ENCODE measurements at places on chromosomes 4 and X.
A peak's percentile ranks its signal among the peaks of the same experiment; 100 is the strongest.

- no peak for DNase-seq
Measured at GRCh38 chr4:5750052-5750945, 39.3 kb downstream of the EVC start.

DNA sequence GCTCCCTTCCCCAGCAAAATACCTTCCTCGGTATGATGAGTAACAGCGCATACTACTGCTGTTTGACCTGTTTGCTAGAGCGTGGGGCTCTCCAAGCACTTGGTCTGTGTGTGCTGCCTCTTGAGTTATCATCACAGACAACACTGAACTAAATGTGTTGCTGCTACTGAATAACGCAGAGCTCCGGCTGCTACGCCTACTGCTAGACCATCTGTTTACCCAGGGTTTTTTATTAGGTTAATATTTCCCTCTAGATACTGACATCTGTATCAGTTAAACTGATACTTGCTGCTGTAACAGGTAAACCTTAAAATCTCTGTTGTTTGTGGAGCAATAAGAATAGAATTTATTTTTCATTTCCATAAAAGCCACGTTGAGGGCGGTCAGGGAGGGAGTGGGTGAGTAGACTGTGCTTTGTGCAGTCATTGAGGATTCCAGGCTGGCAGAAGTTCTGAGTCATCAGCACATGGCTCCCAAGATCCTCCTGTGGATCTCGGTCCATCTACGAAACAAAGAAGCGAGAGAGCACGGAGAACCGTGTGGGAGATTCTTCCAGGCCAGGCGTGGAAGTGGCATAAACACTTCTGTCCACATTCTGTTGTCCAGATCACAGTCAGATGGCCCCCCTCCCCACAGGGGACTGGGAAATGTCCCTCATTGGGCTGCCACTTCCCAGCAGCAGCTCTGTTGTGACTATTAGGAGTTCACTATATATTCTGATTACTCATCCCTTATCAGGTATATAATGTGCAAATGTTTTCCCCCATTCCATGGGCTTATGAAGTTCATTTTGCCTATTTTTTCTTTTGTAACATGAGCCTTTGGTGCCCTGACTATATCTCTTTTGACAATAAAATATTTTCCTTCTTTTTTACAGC lies 14.1 kb downstream of the GRK4 start:
- DNase-seq: no peak

DNA sequence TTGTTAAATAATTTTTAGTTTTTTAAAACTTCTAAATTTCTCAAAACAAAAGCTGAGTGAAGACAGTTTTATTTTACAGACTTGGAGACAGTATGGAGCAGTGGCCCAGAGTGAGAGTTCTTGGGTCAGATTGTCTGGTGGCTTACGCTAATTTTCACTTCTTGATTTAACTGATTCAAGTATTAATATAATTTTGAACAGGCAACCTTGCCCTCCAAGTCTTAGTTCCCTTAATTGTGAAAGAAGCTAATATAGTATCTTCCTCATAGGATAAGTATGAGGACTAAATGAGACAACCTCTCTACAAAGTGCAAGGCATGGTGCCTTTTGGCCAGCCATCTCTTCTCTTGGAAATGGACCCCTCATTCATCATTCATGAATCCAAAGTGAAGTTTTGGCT lies 25.4 kb downstream of the ATP7A start:
- no peak for DNase-seq

- DNase-seq: no peak
Measured at GRCh38 chr4:42018451-42018850, 28.1 kb downstream of the SLC30A9 start.

GRCh38 chrX:10106806-10107205 lies 50.0 kb upstream of the CLCN4 start:
- DNase-seq: peak; percentile 68

DNA sequence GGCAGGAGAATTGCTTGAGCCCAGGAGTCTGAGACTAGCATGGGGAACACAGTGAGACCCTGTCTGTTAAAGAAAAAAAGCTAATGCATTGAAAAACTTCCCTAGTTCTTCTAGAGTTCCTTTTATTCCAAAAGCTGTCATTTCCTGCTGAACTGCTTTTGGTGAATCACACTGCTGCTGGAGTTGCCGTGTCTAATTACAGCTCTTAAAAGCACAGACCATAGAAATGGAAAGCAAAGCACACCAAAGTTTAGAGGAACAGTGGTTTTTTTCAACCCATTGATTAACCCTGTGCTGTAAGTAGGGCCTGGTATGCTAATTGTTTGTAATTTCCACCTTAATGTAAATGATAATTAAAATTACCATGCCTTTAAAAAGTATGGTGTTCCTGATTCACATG lies 52.4 kb downstream of the SEPTIN11 start:
- no peak for DNase-seq

- DNase-seq: no peak
Measured at GRCh38 chr4:146338512-146338911, 124.2 kb downstream of the REELD1 start.

DNA sequence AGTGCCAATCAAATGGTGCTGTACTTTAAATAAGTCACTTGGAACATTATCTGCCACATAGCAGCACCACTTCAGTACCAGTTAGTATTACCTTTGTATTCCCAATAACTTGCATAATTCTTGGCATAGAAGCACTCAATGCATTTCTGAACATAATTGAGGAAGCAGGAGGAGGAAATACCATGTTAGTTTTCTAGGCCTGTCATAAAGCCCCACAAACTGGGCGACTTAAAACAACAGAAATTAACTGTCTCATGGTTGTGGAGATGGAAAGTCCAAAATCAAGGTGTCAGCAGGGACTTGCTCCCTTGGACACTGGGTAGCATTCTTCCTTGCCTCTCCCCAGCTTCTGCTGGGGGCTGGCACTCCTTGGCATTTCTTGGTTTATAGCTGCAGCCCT lies 296.2 kb downstream of the HS3ST1 start:
- no peak for DNase-seq

- DNase-seq: no peak
Measured at GRCh38 chr4:3747581-3747904, 18.6 kb upstream of the ADRA2C start.

DNA sequence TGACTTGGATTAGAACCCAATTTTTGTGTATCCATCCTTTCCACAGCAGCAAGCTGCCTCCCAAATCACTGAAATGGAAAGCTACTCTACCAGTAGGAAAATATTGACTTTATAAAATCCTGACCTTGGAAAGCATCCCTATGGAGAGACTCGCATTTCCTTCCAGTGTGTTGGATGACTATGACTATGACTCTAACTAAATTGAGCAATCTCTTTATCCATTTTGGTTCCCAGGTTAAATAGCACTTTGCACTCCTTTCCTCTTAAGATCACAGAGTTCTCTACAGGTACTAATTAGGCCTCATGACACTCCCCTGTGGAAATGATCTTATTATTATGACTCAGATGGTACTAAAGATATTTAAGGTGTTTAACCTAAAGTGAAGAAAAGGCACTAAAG lies 431.8 kb downstream of the PPARGC1A start:
- no peak for DNase-seq

DNA sequence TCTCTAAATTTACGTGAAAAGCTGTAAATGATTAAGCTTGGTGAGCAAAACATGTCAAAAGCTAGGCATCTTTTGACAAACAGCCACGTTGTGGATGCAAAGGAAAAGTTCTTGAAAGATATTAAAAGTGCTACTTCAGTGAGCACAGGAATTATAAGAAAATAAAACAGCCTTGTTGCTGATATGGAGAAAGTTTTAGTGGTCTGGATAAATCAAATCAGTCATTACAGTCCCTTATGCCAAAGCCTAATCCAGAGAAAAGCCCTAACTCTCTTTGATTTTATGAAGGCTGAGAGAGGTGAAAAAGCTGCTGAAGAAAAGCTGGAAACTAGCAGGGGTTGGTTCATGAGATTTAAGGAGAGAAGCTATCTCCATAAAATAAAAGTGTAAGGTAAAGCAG lies 487.2 kb downstream of the CCSER1 start:
- no peak for DNase-seq

DNA sequence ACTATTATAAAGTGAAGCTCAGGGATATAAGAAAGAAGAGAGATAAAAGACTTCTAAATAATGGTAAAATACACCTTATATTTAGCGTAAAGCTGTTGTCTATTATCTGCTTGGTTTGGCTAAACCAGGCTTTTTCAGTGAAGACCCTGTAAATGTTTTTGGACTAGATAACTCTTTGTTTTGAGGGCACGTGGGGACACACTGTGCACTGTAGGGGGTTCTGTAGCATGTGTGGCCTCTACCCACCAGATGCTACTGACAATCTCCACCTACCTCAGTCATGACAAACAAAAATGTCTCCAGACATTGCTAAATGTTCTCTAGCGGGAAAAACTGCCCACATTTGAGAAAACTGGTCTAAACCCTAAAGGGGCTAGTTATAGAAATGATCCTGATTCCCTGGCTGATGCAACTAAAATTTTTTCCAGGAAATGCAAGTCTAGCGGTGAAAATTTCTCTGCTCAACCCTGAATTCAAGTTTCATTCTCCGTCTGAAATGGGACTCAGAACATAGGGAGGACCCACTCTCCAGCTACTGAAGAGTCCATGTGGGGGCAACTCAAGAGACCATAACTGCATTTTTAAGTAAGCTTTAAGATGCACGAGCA lies 355.2 kb upstream of the RASGEF1B start:
- DNase-seq: no peak

DNA sequence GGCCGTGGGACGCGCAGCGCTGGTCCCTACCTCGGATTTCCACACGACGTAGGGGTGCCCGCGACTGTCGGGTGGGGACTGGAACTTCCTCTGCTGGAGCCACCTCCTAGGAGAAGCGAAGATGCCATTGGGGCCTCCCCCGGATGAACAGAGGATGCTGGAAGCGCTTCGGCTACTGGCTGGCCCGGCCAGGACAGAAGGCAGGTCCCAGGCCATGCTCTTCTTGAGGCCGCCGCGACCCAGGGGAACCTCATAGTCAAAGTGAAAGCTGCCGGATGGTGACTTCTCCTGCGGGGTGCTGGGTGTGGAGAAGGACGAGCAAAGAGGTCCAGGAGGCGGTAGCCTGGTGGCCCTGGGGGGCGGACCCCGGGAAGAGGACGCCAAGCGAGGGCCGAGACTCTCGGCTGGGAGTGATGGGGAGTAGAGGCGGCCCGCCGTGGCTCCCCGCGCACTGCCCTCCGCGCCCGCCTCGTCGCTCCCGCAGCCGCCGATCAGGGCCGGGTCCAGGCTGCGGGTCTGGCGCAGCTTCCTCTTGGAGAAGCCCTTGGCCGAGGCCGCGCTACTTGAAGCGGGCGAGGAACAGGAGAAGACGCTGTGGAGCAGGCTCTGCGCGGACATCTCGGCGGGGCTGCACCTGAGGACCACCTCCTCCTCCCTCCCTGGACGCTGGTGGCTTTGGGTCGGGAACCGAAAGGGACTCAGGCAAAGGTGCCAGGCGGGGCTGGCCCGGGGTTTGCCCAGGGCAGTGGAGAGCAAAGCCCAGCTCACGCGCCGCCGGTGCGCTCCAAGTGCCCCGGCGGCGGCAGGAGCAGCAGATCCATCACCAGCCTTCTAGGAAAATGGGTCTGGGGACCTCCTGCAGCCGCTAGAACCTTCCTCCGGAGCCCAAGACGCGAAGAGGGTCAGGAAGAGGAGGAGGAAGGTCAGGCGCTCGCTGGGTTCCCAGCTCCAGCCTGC lies 1.2 kb downstream of the ARHGAP6 start:
- DNase-seq: no peak

DNA sequence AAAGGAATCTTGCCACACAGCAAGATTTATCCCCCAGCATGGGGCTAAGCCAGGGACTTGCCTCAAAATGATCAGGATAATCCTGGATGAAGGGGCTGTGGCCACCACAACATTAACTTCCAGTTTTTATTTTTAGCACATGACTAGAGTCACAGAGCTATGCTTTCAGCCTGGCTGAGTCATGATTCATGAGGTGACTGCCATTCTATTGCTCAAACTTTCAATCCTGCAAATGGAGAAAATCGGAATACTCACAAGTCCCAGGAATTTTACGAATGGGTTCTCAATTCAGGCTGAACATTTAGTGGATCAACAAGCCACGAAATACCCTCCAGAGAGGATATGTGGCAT lies 70.7 kb upstream of the HPGD start:
- DNase-seq: no peak

DNA sequence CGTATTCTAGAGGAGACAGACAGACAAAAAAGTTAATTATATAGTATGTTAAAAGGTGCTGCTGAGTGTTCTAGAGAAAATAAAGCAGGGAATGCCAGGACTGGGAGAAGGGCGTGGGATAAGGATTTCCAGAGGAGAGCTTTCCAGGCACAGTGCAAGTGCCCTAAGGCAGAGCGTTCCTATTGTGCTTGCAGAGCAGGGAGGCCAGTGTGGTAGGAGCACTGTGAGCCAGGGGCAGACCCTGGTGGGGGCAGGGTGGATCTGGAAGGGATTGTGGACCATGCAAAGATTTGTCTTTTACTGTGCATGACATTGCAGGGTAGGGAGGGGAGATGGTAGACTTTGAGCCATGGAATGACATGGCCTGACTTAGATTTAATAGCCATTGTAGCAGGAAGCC lies 25.8 kb downstream of the EXOC1 start:
- no peak for DNase-seq

DNA sequence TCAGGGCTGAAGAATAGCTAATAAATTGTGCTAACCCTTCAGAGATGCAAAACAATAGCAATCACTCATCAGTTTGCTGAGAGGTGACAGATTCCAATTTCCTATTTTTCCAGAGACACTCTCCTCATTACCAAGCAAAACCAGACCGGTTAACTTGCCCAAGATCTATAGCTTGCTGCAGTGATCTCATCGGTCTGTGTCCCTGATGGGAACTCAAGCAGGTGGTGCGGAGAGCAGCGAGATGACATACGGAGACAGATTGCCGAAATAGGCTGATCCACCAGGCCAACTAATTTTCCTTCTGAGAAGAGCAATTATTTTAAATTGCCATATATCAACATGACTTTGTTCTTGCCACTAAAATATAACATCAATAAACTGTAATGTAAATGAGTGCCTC lies 10.5 kb upstream of the DCHS2 start:
- no peak for DNase-seq

GRCh38 chr4:53919535-53919934 lies 144.9 kb downstream of the CHIC2 start:
- no peak for DNase-seq

DNA sequence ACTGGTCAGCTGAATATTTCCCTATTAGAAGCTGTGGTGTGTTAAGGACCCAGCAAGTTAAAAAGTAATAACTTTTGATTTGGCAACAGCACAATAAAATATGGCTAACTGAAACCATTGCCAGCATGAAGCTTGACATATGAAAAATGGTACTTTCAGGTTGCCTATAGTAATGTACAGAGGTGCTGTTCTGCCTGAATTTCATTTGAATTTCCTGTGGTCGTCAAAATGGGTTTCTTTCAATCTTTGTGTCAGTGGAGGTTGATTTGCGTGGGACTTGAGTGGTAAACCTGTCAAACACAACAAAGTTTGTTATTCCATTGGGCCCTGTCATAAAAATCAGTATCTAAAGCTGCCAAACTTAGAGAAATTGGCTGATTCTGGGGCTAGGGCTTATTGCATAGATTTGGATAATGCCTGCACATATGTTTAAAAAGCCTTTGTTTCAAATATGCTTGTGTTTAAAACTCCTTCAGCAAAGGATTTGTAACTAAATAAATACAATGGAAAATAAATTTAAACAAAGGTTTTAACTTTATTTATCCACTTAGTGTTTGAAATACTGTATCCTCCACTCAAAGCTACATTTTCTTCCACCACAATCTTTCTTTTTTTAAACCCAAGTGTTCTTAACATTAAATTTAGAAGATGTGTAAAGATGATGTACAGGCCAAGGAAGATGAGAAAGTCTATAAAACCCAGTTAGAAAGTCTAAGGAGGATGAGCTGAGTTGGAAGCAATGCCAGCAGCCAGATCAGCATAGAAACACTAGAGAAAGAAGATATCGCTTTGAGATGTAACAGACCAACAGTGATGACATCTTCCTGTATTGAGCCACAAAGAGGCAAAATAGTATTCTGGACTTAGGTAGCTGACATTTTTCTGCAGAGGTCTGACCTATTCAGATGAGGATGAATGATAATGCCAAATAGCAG lies 134.8 kb upstream of the GIMD1 start:
- no peak for DNase-seq
